ENCODE measurements at places on chromosomes 12 and 14.
A peak's percentile ranks its signal among the peaks of the same experiment; 100 is the strongest.

- DNase-seq, result no peak
Observed at GRCh38 chr14:21414137-21414631, 30.4 kb upstream of the SUPT16H start.

GRCh38 chr12:30814295-30814655, 59.5 kb upstream of the CAPRIN2 start:
- no peak for DNase-seq

DNA sequence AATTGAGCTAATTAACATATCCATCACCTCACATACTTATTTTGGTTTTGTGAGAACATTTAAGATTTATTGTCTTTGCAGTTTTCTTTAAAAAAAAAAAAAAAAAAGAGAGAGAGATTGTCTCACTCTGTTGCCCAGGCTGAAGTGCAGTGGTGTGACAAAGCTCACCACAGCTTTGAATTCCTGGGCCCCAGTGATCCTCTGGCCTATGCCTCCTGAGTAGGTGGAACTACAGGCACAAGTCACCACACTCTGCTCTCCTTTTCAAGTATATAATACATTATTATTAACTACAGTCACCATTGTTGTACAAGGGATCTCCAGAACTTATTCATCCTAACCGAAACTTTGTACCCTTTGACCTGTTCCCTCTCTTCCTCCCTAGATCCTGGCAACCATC, 64.0 kb downstream of the NUMB start:
- no peak for DNase-seq

DNA sequence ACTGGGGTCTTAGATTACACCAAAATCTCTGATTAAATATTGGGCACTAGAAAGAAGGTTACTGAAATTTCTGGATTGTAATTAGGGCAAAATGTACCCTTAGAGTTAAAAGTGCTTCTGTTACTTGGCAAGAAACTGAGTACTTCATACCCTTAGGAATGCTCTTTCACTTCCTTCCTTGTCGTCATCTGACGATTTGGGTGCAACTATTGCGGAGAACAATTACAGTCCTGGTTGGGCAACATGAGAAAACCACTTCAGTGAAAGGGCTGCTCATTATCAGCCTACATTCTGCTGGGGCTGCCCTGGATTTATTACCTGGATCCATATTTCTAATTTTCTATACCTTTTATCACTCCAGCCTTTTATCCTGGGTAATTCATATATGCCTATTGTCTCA, 348.5 kb upstream of the MDGA2 start:
- DNase-seq, result no peak

DNA sequence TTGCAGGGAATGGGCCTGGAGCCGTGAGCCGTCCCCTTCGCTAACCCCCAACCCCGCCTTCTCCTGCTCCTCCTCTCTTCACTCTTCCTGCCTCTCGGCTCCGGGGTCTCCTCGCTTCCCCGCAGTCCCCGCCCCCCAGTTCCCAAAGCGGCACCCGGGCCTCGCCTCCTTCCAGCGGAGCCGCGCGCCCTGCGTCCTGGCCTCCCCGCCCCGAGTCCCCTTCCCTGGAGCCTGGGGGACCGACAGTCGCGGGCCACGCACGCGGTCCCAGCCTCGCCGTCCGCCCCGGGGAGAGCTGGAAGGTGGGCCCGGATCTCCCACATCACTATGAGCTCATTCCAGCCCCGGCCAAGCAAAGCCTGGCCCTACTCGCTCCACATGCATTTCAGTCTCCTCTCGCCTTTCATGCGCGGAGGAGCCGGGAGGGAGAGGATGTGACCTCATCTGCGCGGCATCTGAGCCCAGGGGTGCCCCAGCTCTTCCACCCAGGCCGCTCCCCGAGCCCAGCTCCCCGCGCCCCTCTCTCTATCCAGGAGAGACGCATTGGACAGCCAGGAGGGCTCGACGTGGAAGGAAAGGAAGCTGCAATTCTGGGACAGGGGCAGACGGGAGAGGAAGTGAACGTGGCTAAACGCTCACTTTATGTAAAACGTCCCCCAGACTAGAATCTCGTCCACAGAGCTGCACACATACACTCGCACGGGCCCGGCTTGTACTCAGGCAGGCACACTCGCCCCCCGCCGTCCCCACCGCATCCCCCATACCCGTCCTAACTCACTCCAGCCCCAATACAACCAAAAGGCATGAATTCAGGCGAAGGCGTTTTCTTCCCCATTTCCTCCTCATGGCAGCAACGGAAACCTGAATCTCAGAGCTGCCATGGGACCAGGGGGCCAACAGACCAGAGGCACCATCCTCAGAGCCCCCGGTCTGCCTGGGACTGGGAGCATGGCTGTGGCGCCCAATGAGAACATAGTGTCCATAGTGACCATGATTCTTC, 108.7 kb upstream of the CCND2 start:
- peak; percentile 44 for DNase-seq

GRCh38 chr14:65750906-65751305, 338.4 kb downstream of the FUT8 start:
- DNase-seq, result no peak

GRCh38 chr12:101939306-101939705, 61.9 kb downstream of the DRAM1 start:
- DNase-seq, result no peak

DNA sequence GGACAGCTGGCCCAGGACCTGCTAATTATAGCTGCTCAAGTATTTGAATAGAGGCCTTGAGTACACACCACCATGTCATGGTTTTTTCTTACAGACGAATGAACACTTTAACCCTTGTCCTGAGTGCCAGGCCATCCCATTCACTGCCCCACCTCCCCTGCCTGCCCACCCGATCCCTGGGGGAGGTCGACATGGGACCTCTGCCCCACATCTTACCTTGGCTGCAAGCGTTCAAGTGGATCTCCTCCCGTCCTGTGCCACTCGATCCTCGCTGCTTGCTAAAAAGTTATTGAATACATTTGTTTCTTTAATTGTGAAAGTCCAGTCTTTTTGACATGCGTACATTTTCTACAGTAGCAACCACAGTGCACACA, 10.3 kb downstream of the RTL1 start:
- no peak for DNase-seq

DNA sequence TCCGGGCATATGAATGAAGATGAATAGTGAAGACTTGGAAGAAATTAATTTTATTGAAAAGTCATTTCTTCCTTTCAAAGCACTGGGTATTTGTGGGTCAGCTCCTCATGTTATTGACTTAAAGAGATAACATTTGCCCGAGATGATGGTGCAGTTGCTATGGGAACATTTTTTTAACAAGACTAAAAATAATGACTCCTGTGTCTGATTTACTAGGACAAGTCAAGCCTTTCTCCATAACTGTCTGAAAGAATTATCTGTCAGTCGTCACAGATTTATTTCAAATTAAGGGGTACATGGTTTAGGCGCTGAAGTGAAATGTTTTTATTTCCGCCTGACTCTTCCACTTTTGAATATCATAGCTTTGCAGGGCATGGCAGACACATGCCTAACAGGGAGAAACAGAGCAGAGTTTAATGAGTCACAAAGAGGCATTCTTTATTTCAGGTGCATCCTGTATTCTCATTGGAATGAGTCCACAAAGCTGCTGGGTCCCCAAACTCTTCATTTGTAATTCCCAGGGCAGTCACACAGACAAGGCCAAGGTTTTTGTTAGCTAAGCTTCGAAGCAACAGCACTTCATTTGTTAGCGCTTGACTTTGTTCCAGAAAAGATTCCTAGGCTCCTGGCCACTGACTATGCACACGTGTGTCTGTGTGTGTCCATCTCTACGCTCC, 4.3 kb upstream of the GPHB5 start:
- no peak for DNase-seq

GRCh38 chr14:93982230-93983007, 6.0 kb upstream of the ASB2 start:
- DNase-seq, result no peak

GRCh38 chr12:88615490-88615889, 35.2 kb upstream of the KITLG start:
- no peak for DNase-seq

DNA sequence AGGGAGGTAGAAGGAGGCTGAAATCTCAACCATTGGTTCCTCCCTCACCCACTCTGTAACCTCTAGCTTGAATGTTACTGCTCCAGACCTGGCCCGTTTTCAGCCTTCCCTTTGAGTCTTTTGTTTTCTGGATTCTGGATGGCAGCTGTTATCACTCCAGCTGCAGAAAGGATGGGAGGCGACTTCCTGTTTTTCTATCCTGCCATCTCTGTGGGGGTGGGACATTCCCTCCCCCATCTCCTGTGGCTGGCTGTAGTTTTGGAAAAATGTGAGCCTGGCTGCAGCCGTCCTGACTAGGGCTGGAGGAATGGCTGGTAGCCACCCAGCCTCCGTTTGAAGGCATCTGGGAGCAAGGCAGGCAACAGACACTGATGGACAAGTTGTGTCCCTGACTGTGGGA, 2.9 kb upstream of the PPFIBP1 start:
- no peak for DNase-seq

DNA sequence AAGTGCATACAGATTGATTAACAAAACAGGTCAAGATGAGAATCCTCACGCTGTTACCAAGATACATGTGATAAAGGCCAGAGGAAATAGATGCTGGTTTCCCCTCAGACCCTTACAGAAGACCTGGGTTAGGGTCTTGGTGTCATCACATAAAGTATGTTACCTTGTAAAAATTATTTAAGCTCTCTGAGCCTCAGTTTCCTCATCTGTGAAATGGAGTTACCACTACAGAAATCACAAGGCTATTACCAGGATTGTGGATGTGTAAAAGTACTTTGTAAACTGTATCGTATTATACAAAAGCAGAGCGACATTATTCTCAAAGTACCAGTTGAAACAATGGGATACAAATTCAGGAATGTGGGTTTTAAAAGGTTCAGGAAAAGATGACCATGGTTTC, 14.0 kb downstream of the SAMD4A start:
- no peak for DNase-seq

GRCh38 chr14:106094654-106095189, 568.3 kb downstream of the TMEM121 start:
- no peak for DNase-seq

- DNase-seq, result no peak
Observed at GRCh38 chr14:102502571-102502970, 7.0 kb downstream of the ANKRD9 start.

GRCh38 chr14:55458800-55459515, 18.5 kb upstream of the TBPL2 start:
- peak; percentile 36 for DNase-seq

DNA sequence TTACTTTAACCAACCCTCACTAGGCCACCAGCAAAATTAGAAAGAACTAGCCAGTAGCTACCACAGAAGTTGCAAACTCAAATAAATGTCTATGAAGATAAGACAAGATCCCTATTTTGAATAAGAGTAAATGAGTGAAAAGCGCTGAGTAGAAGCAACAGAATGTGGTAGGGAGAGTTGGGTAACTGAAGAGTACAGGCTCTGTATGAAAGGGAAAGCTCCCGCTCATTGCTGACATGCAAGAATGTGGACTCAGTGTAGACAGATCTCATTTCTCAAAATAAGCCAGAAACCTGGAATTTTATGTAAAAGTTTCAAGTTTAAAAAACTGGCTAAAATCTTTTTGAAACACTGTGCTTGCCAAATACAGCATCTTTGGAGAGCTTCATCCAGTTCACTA, 63.9 kb downstream of the NAV3 start:
- no peak for DNase-seq

GRCh38 chr12:42590330-42590934, 886 bp upstream of the PRICKLE1 start:
- DNase-seq, result no peak

GRCh38 chr14:71415404-71415690, 508.1 kb downstream of the PCNX1 start:
- DNase-seq, result no peak

DNA sequence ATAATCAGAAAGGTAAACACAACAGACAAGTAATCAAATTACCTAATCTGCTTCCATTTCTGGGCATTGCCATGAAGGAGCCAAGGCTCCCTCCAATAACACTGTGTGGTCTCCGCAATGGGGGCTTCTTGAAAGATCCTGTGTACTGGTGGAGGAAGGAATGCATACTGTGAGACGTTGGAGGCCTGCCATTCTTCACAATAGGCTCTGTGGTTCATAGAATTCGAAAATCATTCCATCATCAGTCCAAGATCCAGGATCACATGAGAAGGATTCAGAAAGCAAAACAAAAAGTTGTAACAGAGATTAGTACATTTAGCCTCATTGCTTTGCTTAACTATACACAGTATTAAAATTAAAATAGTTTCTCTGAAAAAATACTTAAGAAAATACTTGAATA, 76.3 kb downstream of the CDK17 start:
- no peak for DNase-seq

- DNase-seq, result no peak
Observed at GRCh38 chr12:51389302-51389999, 1.8 kb downstream of the GALNT6 start.

DNA sequence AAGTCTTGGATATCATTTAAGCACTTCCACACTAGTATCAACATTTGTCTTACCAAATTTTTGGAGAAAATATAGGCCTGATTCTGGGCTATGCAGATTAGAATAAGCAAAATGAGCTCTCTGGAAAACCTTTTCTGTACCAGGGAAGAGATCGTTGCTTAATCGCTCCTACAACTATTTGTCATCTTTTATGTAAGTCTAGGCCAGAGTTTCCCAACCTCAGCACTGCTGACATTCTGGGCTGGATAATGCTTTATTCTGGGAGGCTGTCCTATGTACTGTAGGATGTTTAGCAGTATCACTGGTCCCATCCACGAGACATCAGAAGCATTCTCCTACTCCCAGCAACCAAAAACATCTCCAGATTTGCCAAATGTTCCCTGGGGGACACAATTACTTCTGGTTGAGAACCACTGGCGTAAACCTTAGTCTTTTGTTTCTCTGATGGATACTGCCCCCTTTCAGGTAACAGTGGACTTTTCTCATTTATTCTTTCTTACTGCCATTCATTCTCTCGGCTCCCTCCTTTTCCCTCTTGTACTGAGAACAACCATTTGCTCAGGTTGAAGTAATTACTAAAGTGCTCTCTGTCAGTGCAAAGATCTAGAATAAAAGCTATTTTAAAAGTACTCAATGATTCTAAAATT, 316.9 kb upstream of the E2F7 start:
- DNase-seq, result no peak

GRCh38 chr12:48817873-48818830, at the start of gene CACNB3:
Gene CACNB3, plus strand, starts transcription at chr12:48818496. Its CDS starts 434 bp downstream, at chr12:48818930.
- DNase-seq, result no peak

GRCh38 chr12:105445249-105445648, 114.8 kb downstream of the C12orf75 start:
- no peak for DNase-seq

DNA sequence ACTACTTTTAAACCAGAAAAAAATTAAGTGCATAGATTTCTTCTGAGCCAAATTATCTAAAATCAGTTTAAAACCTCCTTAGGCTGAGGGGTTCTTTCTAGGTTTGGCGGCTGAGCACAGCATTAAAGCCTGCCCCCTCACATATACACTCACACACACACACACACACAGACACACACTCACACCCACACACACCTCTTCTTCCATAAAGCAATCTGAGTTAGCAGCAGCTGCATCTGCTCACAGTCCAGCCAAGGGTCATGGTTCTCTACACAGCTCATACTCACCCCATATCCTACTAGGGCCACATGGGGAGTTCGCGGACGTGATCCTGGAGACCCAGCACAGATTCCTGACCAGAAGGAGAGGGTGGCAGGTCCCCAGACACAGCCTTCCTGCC, 12.4 kb downstream of the SYNDIG1L start:
- no peak for DNase-seq

GRCh38 chr12:58647495-58647894, 272.8 kb downstream of the LRIG3 start:
- no peak for DNase-seq
